GM23338 (cell line): ENCODE measurements at places on chromosomes 16 and 17.

DNA sequence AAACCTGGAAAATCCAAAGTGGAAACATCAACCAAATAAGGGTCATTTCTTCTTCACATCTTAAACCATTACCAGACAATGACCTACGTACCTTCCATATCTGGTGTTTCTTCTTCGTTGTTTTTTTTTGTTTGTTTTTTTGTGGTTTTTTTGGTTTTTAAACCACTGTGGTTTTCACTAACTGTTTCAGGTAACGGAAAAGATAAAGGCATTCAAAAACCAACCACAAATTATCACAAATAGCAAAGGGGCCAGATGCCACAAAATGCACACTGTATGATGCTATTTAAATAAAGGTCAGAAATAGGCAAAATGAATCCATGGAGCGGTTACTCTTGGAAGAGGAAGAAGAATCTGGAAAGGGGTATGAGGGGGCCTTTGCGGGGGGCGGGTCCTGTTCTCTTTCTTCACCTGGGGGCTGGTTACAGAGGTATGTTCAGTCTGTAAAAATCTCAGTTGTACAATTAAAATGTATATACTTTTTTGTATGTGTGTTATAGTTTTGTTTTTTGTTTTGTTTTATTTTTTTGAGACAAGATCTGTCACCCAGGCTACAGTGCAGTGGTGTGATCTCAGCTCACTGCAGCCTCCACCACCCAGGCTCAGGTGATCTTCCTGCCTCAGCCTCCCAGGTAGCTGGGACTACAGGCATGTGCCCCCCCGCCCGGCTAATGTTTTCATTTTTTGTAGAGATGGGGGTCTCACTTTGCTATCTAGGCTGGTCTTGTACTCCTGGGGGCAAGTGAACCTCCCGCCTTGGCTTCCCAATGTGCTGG is 29.6 kb downstream of the LITAF start:
- H3K36me3 ChIP-seq, result peaks cover 13% of the 10 kb centered on the region
- H3K4me1 ChIP-seq, result peaks cover 15% of the 10 kb centered on the region
- H3K4me3 ChIP-seq, result no peak overlapping the region
- no peaks in the 10 kb centered on the region for H3K27me3 ChIP-seq
- H3K27ac ChIP-seq, result 0 out of 2 replicates have a peak overlapping the region, but pooled peaks have one; percentile 66

GRCh38 chr17:39058524-39058923 is 91.3 kb upstream of the FBXO47 start:
- H3K36me3 ChIP-seq, result no peaks in the 10 kb centered on the region
- H3K4me3 ChIP-seq, result no peak overlapping the region
- peaks cover 10% of the 10 kb centered on the region for H3K4me1 ChIP-seq
- no peak for DNase-seq
- no peaks in the 10 kb centered on the region for H3K27me3 ChIP-seq

DNA sequence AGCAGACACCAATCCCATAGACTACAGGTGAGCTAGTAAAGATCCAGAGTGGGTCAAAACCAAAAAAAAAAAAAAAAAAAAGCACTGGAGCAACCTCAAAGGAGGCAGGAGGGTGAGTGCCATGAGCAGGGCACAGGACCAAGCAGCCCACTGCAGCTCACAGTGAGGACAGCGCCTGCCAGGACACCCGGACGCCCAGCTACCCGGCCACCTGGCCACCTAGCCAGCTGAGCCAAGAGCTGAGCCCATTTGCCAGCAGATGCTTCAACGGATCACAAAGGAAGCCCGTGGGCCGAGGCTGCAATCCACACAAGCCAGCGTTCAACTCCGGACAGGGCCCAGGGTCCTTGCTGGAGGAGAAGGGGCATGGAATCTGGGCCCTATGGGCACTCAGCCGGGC is 15.1 kb downstream of the AXIN1 start:
- no peaks in the 10 kb centered on the region for H3K4me1 ChIP-seq
- H3K27ac ChIP-seq, result 0 out of 2 replicates have a peak overlapping the region, but pooled peaks have one; percentile 32
- H3K4me3 ChIP-seq, result no peak overlapping the region
- no peak for DNase-seq

GRCh38 chr17:18139949-18140348 is 31.4 kb downstream of the MYO15A start:
- no peak overlapping the region for H3K4me3 ChIP-seq
- DNase-seq, result peak; percentile 57
- H3K27ac ChIP-seq, result no peak overlapping the region
- H3K27me3 ChIP-seq, result no peaks in the 10 kb centered on the region
- no peaks in the 10 kb centered on the region for H3K36me3 ChIP-seq

DNA sequence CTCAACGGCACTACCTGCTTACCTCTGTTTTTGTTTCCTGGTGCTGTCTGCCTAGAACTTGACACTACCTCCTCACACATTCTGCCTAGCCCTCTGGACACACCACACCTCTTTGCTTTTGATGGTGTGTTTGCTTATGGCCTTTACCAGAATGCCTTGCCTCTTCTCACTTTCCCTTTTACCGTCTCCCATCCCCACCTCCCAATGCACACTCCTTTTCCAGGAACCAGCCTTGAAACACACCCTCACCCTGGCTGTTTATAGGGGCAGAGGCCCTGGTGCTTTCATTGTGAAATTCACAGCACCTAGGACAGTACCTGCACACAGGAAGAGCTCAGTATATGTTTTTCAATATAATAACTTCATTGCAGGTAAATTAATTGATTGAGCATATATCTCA is 56.2 kb downstream of the MAP2K6 start:
- H3K4me3 ChIP-seq, result no peak overlapping the region
- no peaks in the 10 kb centered on the region for H3K36me3 ChIP-seq
- peaks cover 20% of the 10 kb centered on the region for H3K4me1 ChIP-seq
- no peak for DNase-seq

- H3K27me3 ChIP-seq, result no peaks in the 10 kb centered on the region
- peaks cover 11% of the 10 kb centered on the region; the same call in 1 of the 2 replicates for H3K36me3 ChIP-seq
- no peak overlapping the region for H3K4me3 ChIP-seq
- peak; percentile 44 for DNase-seq
These were observed 42.8 kb downstream of the COG7 start for GRCh38 chr16:23410176-23410575.

DNA sequence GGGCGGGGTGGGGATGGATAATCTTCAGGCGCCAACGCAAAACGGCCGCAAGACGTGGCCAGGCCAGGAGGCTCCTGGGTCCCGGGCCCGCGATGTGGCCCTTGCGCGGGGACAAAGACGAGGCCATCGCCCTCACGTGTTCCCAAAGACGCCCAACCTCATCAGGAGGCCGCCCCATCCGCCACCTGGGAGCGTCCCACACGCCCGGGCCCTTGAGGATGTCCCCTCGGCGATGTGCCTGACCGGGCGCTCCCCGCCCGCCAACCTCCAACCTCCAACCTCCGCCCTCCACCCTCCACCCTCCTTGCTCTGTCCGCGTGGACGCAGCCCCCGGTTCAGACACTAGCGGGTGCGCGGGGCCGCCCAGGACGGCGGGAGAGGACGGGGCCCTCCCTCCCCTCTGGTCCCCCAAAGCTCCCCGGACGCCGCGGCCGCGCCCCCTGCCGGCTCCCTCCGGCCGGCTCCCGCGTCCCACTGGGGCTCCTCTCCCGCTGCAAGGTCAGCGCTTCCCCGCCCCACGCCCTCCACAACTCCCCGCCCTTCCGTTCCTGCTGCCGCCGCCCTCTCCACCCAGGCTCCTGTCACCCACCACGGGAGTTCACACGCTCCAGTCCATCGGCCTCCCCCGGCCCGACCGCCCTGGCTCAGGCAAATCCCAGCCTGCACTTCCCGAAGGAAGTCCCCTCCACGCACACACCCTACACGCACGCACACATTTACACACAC is 250.8 kb upstream of the RPL38 start:
- no peaks in the 10 kb centered on the region for H3K36me3 ChIP-seq
- no peak overlapping the region for H3K27ac ChIP-seq
- H3K27me3 ChIP-seq, result peaks cover 27% of the 10 kb centered on the region
- DNase-seq, result peak; percentile 71
- peak overlapping the region; percentile 72 for H3K4me3 ChIP-seq

DNA sequence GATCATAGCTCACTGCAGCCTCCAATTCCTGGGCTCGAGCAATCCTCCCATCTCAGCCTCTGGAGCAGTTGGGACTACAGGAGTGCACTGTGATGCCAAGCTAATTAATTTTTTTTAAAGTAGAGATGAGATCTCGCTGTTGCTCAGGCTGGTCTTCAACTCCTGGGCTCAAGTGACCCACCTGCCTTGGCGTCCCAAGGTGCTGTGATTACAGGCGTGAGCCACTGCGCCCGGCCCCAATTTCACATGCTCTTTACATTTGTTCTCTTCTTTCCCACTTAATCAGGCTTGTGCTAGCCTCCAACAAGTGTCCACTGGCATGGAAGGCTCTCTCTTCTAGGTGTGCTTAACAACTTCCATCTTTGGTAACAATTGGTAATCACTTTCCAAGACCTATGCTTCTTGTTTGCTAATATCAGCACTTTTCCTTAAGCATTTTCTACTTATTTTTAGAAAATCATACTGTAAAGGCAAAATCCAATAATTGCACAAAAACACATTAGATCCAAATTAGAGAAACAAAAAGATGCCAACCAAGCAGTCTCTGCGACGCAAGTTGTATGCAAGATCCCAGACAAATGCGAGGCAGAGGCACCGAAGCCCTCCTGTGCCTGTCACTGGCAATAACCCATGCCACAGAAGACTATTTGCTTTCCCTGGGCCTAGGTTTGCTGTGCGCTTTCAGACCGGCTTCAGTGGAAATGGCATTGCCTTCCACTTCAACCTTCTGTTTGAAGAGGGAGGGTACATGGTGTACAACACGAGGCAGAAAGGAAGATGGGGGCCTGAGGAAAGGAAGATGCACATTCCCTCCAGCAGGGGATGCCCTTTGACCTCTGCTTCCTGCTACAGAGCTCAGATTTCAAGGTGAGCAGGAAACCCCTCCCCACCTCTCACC is 52.6 kb downstream of the NOS2 start:
- H3K36me3 ChIP-seq, result no peaks in the 10 kb centered on the region
- DNase-seq, result peak; percentile 90
- no peak overlapping the region for H3K4me3 ChIP-seq
- H3K4me1 ChIP-seq, result no peaks in the 10 kb centered on the region
- H3K27ac ChIP-seq, result no peak overlapping the region

- H3K36me3 ChIP-seq, result no peaks in the 10 kb centered on the region
- no peak overlapping the region for H3K4me3 ChIP-seq
- H3K27ac ChIP-seq, result no peak overlapping the region
- H3K27me3 ChIP-seq, result no peaks in the 10 kb centered on the region
These were observed 255.3 kb upstream of the CDH11 start for GRCh38 chr16:65377195-65377594.

DNA sequence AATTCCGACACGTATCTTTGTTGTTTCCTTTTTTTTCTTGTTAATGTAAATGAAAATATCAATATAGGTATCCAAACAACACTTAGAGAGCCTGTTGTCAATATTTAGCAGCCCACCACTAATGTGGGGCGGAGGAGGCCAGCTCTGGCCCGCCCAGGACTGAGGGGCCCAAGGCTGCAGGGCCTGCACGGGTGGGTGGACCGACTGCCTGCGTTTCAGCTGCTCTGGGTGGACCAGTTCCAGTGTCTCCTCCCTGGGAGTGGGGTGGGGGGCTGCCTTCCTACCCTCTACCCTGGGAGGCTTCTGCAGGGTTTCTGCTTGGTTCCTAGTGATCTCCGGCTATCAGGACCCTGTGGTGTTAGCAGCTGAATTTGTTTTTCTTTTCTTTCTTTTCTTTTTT is 15.9 kb upstream of the ADGRG1 start:
- no peaks in the 10 kb centered on the region for H3K4me1 ChIP-seq
- no peak overlapping the region for H3K27ac ChIP-seq
- H3K36me3 ChIP-seq, result no peaks in the 10 kb centered on the region
- no peak for DNase-seq
